Osteocyte (in vitro differentiated cells): ENCODE measurements at places on chromosomes 5 and 9.

GRCh38 chr9:110922145-110922544 lies 116.1 kb downstream of the LPAR1 start:
- DNase-seq, result no peak

DNA sequence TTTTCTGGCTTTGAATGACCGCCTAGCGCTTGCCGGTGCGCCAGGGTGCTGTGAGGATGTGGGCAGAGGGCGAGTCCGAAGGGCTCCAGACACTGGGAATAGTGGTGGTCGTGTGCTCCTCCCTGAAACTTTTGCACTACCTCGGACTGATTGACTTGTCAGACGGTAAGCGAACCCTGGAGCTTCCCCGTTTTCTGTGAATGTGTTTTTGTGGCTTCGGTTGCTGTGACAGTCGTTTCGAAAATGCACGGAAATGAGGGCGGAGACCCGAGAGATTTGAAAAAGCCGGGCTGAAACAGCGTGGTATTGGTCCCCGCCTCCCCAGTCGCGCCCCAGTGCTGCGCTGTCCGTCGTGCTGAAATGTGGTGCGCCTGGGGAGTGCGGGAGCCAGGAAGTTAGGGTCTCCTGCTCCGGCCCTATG lies 102.5 kb upstream of the GABRP start:
- DNase-seq, result no peak

GRCh38 chr5:74051076-74051475 lies 425.1 kb downstream of the ARHGEF28 start:
- DNase-seq, result no peak

DNA sequence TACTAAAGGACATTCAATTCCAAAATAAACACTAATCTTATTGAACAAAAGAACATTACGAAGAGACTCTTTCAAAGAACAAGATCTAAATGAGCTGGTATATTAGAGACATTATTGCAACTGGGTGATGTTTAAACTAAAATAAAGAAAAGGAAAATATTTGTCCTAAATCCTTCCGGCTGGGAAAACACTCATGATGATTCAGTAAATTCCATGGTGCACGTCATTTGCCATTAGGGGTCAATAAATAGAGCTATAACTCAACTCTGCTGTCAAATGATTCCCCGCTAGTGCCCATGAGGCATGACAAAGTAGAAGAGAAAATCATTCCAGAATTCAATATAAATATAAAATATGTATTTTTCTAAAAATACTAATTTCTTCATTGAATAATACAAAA lies 565.5 kb upstream of the TUSC1 start:
- no peak for DNase-seq

GRCh38 chr5:154455585-154455984 lies 9.8 kb downstream of the SAP30L start:
- no peak for DNase-seq

DNA sequence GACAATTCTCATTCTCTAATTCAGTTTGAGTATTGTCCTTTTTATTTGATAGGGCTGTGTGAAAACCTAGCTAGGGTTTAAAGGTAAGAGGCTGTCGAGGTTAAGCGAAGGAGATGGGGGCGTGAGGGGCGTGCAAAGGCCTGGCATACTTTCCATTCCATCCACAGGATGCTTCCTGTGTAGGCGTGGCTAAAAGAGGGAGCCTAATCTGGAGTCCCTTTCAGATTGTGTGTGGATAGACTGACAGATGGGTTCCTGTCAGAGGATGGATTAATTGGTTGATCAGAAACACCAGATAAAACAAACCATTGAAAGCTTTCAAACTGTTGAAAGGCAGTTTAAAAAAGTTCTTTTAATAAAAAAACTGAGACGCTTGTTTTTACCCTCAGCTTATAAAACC lies 1.1 kb upstream of the ELL2 start:
- DNase-seq, result no peak
